ENCODE measurements at places on chromosomes 5 and 9.
A peak's percentile ranks its signal among the peaks of the same experiment; 100 is the strongest.

DNA sequence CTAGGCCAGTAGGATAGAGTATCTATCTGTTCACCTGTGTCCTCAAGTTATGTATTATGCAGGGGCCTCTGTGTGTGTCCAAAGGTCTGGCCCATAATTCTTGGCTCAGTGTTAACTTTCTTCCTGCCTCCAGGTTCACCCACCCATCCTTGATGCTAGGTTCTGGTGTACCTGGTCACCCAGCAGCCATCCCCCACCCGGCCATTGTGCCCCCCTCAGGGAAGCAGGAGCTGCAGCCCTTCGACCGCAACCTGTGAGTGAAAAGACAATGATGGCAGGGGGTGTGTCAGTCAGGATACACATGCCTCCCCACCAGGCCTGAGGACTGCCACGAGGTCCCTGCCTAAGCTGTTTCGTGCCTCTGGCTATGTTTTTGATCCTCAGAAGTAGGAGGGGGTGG lies 27.6 kb downstream of the TCF7 start:
- no peak for DNase-seq

GRCh38 chr9:13770956-13771355 lies 491.5 kb upstream of the MPDZ start:
- no peak for DNase-seq

GRCh38 chr5:171272996-171273970 lies 35.8 kb upstream of the TLX3 start:
- DNase-seq = no peak

- DNase-seq = peak; percentile 99
These were observed 10.2 kb upstream of the AKNA start for GRCh38 chr9:114397848-114398605.

DNA sequence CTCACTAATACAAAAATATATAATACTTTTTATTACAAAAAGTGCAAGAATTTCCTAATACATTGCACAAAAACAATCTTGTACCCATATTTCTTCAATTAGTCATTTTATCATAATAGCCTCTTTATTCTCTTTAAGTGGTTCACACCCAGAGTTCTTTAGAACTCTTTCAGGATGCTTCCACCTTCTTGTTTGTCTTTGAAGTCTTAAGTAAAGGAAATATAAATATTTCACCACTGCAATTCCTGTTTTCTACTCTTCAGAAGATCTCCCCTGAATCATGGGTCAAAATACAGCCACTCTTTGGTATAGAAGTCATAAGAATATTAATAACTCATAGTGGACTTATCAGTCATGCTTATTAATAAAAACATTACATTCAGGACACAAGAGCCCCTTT lies 293.0 kb downstream of the ATPSCKMT start:
- DNase-seq = no peak

- DNase-seq = no peak
These were observed 257.3 kb downstream of the FBXL17 start for GRCh38 chr5:108124596-108124995.

- DNase-seq = no peak
These were observed 721 bp downstream of the GIN1 start for GRCh38 chr5:103119070-103119764.

DNA sequence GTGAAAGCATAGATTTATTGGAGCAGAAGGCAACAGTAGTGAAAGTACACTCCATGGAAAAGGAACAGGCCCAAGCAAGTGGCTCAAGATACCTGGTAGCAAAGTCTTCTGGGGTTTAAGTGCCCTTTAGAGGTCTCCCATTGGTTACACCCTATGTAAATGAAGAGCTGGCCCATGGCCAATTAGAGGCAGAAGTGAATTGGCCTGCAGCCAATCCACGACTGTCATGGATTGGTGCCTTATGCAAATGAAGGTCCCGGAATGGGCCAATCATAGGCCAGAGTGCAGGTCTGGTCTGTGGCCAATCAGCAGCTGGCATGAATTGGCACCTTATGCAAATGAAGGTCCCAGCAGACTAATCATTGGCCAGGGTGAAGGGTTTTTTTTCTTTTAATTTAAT lies 64.2 kb upstream of the PCSK5 start:
- DNase-seq = no peak

- peak; percentile 92 for DNase-seq
These were observed at the start of gene NIPSNAP3A for GRCh38 chr9:104747565-104748358. Gene NIPSNAP3A, plus strand, starts transcription at chr9:104747683. Its CDS starts 110 bp downstream, at chr9:104747793.

- DNase-seq = no peak
These were observed 2.5 kb downstream of the ENTR1 start for GRCh38 chr9:136407911-136408310.

- no peak for DNase-seq
These were observed 208.0 kb downstream of the PARP8 start for GRCh38 chr5:50874306-50875001.

- peak; percentile 56 for DNase-seq
These were observed 59.5 kb downstream of the MVB12B start for GRCh38 chr9:126386088-126386487.

- DNase-seq = no peak
These were observed 56.4 kb downstream of the NR3C1 start for GRCh38 chr5:143347046-143347445.

- no peak for DNase-seq
These were observed 215.8 kb upstream of the TRIM32 start for GRCh38 chr9:116471093-116471906.

Measured in transverse colon (tissue), 4 donors.